Skeletal muscle cell (primary cell): ENCODE measurements at places on chromosomes 3 and 15.

DNA sequence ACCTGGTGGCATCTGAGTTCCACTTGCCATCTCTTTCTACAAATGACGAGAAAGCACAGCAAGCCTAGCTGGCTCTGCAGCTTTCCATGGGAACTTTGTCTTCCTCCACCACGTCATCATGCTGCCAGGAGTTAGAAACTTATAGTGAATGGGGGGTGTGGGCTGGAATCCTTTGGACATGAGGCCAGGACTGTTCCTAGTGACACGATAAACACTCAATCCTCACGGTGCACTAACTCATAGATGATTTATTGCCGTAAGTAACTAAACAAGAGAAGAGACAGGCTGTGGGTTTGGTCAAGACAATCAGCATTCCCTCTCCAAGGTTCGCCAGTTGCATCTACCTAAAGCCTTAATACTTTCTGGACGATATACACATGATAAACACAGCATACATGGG is 50.6 kb downstream of the OXNAD1 start:
- DNase-seq, result no peak

- no peak for DNase-seq
Observed at GRCh38 chr3:64647825-64648224, 40.0 kb downstream of the ADAMTS9 start.

GRCh38 chr15:94056314-94056713 is 175.0 kb upstream of the MCTP2 start:
- no peak for DNase-seq

- DNase-seq, result no peak
Observed at GRCh38 chr15:23384371-23384770, 29.8 kb downstream of the GOLGA8S start.

DNA sequence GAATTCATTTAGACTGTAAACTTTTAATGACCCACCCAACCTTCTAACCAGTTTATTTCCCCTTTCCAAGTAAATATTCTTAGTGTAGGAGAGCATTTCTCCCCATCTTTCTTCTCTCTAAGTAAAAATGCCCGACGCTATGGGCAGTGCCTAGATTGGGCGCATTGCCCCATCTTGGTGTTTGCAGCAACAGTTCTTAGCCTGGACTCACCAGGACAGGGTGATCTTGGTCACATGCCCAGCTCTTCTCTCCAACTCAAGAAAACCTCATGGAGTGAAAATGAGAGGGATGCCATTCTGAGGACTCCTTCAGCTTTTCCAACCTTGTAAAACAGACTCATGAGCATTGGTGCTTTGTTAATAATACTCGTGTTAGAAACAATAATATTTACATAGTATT is 76.7 kb downstream of the GHSR start:
- no peak for DNase-seq

DNA sequence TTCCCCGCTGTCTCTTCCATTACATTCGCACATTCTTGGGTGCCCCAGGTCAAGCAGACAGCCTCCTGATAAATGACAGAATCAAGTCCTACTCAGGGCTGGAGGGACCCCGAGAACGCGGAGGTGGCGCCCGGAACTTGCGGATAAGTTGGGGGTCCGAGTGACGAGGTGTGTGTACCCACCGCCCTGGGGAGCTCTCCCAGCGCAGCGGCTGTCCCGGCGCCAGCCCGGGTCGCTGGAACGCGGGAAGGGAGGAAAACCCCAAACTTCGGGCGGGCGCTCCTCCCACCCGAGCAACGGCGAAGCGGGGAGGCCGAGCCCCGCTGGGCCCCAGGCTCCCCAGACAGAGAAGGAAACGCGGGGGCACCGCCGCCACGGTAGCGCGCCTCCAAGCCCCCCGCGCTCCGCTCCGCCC is 550 bp downstream of the CLN6 start:
- DNase-seq, result no peak

DNA sequence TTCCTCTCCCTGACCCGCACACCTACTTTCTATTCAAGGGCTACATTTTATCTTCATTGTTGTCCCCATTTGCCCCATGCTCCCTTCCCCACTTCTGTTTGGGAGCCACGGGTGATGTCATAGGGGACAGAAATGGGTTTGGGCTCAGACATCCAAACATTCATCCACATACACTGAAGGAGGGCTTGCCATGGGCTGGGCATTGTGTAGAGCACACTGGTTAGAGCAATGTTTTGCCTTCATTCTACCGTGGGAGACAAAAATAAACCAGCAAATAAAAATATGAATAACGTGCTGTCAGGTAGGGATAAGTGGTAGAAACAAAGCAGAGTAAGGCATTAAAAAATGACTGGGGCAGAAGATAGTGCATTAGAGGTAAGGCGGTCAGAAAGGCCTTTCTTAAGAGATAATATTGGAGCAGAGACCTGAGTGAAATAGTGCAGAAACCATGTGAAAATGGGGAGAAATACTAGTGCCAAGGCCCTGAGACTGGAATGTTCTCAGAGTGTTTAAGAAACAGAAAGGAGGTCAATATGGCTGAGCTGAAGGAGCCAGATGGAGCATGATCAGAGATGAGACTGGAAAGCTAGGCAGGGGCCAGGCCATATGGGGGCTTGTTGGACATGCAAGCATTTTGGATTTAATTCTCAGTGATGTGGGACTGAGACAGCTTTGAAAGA is 40.9 kb upstream of the CLSTN2 start:
- DNase-seq, result no peak
